HT-29 (cell line): ENCODE measurements at places on chromosomes 12 and 14. TPM values are rescaled to one million over a fixed set of nuclear protein-coding genes. Genes with fewer than 3 reads are reported as not detected.
A peak's percentile ranks its signal among the peaks of the same experiment; 100 is the strongest.

DPY19L2 gene
- not detected in 2 replicates for total RNA-seq

TMEM30B gene
- total RNA-seq, result 50.2 and 55.7 TPM in 2 replicates

TPPP2 gene
- total RNA-seq, result not detected in 2 replicates

NEUROD4 gene
- total RNA-seq, result not detected in 2 replicates

GRCh38 chr12:15823360-15824128 is 34.4 kb upstream of the EPS8 start:
- no peak for DNase-seq

DNA sequence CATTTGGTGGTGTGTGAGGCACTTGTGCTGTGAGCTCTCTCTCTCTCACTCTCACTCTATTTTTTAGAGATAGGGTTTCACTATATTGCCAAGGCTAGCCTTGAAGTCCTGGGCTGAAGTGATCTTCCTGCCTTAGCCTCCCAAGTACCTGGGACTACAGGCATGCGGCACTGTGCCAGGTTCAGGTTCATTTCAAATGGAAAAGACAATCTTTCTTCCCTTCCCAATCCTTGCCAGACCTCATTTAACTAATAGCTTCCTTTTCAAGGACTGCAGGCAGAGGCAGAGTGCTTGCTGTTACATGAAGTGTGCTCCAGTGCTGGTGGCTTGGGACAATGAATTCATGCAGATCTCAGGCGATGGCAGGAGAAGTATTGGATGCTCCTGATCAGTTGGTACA is 73.2 kb upstream of the BICD1 start:
- no peak for DNase-seq

DNA sequence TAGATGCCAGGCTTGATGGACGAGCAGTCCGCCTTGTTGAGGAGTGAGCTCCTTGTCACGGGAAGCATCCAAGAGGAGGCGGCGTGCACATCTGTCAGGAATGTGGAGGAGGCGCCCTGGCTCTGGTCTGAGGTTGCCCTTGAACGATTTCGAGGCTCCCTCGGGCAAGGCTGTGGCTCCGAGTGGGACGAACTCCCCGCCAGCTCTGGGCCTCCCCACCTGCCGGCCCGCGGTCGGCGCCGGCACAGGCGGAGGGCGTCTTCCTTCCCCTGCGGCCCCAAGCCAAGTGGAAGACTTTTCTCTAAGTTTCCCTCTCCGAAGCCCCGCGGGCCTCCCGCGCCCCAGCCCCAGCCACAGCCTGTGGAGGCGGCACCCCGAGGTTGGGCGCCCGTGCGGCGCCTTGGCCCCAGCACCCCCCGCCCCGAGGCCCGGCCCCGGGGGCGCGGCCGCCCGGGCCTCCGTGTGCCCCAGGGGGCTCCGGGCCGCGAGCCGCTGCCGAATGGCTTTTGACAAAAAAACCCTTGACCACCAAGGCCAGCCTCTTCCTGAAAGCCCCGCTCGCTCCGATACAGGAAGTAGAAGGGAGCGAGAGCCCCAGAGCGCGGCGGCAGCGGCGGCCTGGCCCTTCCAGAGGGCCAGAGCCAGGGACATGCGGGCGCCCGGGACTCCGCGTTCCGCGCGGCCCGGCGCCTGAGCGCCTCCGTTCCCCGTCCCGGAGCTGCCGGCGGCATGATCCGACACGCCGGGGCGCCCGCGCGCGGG is at the start of gene RIN3:
Gene RIN3, plus strand, starts transcription at position 578 of the 762 bp plus-strand sequence. Its CDS starts 152 bp downstream, at position 730.
- DNase-seq, result no peak

GRCh38 chr12:58710901-58711300 is 209.4 kb downstream of the LRIG3 start:
- no peak for DNase-seq

DNA sequence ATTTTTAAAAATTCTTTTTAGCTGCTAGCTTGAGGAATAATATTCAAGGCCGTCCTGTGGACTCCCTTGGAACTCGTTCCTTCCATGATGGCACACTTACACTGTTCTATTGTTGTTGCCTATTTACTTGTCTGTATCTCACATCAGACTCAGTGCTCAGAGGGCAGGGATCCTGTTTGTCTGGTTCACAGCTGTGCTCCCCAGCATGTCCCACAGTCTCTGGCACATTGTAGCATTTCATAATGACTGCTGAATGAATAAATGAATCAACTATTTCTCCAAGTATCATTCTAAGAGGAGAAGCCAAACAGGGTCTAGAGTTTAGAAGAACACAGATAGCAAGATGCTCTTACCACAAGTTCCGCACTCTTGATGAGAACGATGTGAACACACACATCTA is 48.0 kb downstream of the NTN4 start:
- no peak for DNase-seq

DNA sequence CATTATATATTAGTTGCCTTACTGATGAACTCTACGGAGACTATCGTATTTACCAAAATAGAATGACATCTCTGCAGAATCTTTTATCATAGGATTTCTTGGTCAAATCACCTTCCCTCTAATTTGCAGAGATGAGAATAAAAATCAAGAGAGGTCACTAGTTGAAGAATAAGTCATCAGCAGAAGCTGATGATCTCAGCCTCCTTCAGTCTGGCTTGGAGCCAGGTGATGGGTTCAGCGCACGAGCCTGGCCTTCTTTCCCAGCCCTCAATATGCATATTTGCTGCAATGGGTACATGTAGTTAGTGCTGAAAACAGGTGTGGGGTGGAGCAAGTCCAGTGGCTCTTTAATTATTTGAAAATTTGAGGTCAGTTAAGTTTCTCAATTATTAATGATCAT is 19.2 kb upstream of the EMP1 start:
- no peak for DNase-seq

GRCh38 chr12:67921286-67921685 is 68.0 kb upstream of the IFNG-AS1 start:
- peak; percentile 25 for DNase-seq

DNA sequence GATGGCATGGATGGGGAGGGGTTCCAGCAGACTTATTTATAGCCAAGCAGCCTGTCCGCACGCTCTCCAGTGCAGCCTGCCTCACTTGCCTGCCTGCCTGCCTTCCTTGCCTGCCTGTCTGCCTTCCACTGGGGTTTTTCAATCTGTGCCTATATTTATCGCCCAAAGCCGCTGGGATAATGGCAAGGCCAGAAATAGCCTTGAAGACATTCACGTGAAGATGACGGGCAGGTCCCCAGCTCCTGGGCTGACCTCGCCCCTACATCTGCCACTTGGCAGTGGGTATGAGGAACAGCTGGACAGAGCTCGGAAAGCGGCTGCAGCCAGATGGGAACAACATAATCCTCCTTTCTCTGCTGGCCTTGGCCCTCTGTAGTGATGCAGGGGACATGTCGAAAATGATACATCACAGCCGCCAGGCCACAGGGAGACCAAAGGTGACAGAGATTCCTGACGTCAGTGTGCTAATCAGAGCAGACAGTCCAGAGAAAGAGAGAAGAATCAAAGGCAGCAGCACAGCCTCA is 53.3 kb downstream of the PITPNM2 start:
- no peak for DNase-seq

DNA sequence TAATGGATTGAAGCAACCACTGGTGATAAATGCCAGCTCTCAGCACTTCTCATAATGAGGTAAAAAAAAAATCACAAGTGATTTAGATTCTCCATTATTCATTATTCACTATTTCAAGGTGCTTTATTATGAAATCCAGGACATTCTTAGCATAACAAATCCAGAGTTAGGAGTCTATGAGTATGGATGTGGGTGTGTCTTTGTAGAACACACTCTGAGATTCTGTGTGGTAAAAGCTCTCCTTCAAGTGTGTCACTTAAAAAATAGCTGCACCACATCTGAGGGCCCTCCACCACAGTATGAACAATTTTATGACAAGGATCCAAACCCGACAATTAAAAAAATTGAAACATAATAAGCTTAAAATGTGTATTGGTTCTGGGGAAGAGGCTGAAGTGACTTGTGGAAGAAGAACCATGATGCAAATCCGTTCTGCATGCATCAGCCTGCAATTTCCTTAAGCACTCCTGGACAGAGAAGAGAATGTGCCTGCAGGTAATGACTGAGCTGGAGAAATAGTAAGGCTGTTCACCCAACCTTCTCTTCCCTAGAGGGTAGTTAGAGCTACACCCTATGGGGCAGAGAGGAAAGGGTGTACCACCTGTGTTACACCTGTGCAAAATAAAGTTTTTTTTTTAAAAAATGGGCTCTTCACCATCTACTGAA is 488.5 kb upstream of the MGAT4C start:
- DNase-seq, result no peak

GRCh38 chr12:75698052-75698451 is 186.6 kb upstream of the KRR1 start:
- no peak for DNase-seq

DNA sequence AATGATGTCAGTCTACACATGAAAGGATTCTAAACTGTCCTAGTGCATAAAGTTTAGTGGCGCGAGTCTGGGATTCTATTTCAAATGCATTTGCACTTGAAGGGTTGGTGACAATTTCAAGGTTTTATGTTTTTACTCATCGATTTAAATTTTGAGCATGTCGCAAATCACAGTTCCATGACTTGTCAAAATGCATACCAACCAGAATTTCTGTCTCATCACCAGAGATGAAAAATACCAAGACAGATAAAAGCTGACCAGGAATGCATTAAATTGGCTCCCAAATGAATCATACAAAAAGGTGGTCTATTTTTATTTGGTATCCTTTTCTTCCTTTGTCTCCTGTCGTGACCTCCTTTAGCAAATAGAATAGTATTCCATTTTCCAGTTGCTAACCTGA is 25.2 kb downstream of the TMEM30B start:
- no peak for DNase-seq

DNA sequence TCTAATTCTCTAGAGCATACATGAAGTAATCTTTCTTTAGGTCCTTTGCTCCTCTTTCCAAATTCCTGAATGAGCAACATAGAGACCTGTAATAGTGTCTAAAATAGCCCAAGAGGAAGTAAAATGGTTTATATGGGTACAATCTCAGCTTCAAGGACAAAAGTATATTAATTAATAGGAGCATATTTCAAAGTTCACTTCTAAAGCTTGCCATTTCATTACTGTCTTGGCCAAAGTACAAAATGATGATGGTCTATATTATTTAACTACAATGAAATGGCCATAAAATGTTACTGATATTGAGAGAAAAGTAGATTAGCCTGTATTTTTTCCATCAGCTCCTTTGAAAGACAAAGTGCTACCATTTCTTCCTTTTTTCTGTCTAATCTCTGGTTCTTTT is 410.4 kb upstream of the NOVA1 start:
- DNase-seq, result no peak

DNA sequence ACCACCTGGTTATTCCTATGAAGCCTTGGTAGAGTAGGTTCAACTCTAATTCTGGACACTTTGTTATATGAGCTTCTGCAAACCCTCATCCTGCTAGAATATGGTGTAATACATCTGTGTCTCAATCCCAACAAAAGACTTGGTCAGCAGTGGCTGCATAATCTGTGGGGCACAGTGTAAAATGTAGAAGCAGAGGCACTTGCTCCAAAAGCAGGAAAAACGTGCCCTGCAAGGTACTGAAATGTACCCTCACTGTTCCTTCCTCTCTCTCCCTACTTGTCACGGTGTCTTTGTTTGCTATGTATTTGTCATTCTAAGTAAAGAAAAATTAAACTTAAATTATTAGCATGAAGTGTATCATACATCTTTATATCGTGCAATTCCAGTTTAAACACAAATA is 267.9 kb downstream of the BCL11B start:
- no peak for DNase-seq
